ENCODE measurements at places on chromosomes 4 and X.

DNA sequence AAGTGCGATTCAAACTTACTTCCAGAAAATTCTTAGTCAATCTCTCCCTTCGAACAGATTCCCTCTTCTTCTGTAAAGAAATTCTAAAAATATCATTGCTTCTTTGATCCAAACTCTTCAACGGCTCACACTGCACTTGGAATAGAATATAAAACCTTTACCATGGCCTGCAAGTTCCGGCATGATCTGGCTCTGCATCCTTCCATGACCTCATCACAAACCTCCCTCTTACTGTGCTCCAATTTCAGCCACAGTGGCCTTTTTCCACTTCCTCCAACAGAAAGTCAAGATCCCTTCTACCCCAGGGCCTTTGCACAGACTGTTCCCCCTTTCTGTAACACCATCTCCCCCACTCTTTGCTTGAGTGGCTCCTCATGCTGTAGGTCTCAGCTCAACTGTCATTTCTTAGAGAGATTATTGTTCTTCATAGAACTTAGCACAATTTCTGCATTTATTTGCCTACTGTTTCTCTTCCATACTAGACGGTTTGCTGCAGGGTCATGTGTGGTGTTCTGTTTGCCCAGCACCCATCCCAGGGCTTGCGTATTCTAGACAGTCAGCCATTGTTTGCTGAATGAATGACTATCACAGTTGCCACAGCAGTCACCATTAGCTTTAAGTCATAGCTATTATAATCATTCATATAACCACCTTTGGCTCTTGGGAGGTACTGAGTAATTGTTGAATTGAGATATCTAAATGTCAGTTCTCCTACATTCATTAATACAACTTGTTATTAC is 1.9 kb upstream of the STOX2 start:
- no peak for DNase-seq

GRCh38 chrX:41471786-41472185 is 24.6 kb downstream of the NYX start:
- DNase-seq = no peak

- no peak for DNase-seq
These were observed 345.8 kb upstream of the GRID2 start for GRCh38 chr4:91957963-91958362.

DNA sequence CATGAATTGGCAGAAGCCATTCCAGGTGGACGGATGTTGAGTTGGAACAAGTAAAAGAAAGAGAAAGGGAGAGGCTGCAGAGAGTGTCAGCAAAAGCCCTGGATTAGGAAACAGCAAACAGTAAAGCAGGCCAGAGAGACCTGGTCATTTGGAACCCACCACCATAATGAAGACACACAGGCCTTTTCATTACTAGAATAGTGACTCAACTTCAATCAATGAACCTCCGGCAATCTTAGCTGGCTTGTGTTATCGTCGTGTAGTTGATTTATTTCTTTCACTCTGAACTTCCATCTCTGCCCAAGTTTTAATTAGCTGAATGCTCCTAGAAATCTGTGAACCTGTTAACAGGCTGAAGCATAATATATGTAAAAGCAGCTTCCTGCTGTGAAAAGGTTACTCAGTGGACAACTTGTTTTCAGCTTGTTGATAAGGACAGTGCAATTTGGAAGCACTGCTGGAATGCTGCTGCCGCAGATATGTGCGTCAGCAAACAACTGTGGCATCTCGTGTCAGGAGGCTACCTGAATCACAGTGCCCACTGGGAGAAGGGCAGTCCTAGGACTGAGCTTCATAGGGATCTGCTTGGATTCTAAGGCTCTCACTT is 68.8 kb downstream of the SPANXN4 start:
- no peak for DNase-seq

DNA sequence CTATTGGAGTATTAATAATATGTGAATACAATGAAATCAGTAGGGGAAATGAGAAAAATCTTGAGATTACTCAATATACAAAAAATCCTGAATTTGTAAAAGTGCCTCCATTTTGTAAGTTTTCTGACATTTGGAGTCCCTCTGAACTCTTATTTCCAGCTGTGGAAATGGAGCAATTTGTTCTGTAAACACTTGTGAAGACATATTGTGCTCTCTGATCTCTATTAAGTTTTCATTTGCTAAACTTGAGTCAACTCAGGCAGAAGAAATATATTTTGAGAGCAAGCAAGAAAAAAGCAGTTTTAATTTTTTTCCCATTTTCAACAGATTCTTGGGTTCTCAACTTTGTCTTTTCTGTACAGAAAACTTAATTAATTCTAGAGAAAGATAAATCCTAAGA is 51.4 kb upstream of the PCDH18 start:
- no peak for DNase-seq

DNA sequence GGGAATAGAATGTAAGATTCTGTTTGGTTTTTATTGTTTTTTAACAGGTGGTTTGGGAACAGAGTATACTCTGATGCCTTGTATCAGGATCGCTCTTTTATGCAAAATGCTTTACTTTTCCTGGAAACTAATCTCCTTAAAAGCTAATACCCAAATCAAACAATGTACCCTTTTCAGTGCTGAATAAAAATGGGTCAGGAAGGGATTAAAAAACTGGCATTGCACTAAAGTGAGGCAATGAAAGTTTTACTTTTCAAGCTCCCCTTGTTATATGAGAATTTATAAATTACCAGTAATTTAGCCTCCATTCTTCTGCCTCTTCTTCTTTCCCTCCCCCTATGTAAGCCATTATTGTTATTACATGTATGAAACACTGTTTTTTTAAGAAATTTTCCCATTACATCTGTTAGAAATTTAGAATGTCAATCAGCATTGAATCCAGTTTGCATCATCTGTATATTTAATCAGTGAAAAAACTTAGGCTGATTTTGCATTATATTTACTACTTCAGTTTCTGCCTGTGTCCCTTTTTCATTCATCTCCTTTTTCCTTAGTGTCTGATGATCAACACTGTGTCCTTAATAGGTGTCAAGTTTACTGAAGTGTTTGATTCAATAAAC is 89.7 kb upstream of the NPNT start:
- no peak for DNase-seq

All from epithelial cell of prostate (primary cell).